ENCODE measurements at places on chromosomes 7 and 10.
A peak's percentile ranks its signal among the peaks of the same experiment; 100 is the strongest.

GRCh38 chr7:129746857-129747529 lies 135.5 kb downstream of the NRF1 start:
- DNase-seq = no peak

DNA sequence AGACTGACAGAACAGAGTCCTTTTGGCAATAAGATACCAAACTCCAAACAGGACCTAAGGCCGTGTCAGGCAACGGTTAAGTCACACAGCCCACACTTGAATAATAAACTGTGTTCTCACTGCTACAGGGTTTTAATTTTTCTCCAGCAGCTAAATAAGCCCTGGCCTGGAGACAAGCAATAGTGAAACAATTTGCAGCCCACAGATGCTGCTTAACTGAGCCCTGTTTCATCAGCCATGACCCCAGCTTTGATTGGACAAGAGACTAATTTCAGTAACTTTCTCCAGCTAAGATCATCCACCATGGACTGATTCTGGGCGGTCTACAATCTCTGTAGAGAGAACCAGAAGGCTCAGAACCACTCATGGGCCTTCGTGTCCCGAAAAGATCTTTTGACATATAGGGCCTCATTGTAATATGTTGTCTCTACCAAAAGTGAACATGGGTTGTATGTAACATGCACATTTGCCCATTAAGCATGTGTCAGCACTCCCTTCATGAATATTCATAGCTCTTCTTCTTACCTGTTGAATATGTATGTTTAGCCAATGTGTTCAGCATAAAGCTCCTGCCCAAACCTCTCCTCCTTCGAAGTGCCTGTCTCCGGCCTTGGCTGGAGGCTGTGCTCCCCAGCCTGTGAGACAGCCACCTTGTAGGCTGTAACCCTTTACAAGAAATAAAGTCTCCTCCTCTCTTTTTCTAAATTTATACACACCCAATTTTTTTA lies 223.1 kb upstream of the AKR1E2 start:
- DNase-seq = no peak

DNA sequence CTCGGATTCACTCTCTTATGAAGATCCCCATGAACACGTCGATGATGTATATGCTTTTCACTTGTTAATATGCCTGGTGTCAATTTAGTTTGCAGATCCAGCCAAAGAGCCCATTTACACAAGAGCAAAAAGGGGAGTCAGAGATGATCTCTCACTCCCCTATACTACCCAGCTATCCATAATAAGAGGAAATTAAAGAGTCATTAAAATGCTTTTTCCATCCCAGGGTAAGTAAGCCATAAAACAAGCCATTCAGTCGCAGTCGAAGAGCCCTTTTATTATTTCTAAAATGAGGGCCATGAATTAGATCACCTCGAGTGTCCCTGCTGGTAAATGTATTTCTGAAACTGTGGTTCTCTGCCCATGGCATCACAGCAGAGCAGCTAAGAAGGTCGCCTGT lies 41.2 kb downstream of the CHCHD3 start:
- no peak for DNase-seq

- DNase-seq = no peak
Measured at GRCh38 chr7:133412942-133413341, 160.1 kb downstream of the EXOC4 start.

DNA sequence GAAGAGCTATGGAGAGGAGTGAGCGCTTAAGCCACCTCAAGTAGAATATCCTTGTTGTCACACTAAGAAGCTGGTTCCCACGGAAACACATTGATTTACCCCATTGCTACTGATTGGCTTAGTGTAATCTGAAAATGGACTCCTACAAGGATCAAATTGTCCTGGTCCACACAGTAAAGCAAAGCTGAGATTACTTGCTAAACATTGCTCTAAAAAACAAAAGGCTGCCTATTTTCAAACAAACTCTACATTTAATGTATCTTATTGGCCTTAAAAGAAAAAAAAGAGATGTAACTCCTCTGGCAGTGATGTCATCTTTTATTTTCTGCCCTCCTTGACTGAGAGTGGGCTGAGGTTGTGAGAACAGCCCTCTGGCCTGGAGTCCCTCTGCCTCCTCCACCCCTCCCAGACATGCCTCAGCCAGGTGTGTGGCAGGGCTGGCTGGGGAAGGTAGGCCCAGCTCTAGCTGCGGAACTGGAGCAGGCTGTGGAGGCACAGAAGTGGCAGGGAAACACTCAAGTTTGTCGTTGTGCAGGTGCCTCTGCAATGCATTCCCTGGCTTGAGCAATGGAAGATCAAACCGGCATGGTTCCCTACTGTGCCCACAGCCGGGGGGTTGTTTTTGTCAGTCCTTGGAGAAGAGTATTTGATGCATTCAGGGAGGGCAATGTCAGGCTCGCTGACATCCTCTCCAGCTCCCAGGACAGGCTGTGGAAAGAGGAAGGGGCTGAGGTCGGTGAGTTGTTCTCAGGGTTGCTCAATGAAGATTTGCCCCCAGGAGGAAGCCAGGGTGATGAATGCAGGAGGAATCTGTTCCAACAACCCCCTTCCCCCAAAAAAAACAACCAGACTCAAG lies 9.1 kb downstream of the KLF6 start:
- DNase-seq = no peak

- DNase-seq = no peak
Measured at GRCh38 chr10:31041011-31041410, 9.3 kb upstream of the ZNF438 start.

DNA sequence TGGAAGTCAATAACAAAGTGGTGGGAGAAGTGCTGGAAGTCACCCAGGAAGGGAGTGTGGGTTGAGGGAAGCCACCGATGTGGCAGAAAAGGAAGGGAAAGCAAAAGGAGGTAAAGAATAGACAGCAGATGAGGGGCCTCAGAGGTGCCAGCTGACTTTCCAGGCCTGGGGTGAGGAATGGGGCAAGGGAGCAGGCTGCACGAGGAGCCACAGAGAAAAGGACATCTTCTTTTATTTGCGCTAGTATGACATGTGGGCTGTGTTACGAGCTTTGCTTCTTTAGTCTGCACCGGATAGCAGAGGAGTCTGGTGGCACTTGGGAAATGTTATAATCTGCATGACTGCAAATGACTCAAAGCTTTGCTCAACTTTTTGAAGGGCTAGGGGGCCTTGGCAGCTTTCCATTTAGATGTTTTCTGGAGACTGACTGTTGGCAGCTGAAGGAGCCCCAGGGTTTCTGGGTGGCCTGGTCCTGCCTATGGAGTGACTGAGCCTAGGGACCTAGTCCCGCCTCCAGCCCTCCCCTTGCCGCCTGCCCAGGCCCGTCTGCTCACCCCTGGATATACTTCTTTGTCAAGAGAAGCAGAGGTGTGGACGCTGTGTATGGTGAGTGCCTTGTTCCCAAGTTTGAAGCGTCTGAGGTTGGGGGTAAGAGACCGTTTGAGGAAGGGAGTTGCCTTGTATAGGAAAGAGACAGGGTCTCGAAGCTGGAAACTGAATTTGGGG lies 5.1 kb downstream of the PRXL2A start:
- no peak for DNase-seq

GRCh38 chr10:109428775-109429491 lies 494.4 kb downstream of the XPNPEP1 start:
- no peak for DNase-seq

GRCh38 chr10:1324903-1325302 lies 268.7 kb downstream of the WDR37 start:
- no peak for DNase-seq

GRCh38 chr10:70296406-70296899 lies 12.6 kb upstream of the NPFFR1 start:
- no peak for DNase-seq

DNA sequence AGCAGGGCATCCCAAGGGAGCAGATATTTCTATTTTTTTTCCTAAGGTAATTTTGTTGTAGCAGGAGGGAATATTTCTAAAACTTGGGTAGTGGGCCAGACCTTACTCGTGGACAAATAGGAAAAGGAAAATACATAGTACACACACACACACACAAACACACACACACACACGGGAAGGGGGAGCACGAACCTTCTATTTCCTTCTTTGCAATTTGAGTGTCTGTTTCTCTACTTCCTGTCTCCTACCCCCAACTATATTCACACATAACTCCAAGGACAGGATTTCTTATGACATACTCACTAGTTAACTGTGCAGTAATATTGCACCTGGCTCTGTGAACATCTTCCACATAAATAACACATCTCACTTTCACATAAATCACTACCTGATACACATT lies 4.4 kb downstream of the LDB1 start:
- DNase-seq = no peak

- DNase-seq = no peak
Measured at GRCh38 chr7:8134089-8134733, 127.8 kb downstream of the ICA1 start.

GRCh38 chr7:945556-946255 lies 8.8 kb downstream of the ADAP1 start:
- no peak for DNase-seq

DNA sequence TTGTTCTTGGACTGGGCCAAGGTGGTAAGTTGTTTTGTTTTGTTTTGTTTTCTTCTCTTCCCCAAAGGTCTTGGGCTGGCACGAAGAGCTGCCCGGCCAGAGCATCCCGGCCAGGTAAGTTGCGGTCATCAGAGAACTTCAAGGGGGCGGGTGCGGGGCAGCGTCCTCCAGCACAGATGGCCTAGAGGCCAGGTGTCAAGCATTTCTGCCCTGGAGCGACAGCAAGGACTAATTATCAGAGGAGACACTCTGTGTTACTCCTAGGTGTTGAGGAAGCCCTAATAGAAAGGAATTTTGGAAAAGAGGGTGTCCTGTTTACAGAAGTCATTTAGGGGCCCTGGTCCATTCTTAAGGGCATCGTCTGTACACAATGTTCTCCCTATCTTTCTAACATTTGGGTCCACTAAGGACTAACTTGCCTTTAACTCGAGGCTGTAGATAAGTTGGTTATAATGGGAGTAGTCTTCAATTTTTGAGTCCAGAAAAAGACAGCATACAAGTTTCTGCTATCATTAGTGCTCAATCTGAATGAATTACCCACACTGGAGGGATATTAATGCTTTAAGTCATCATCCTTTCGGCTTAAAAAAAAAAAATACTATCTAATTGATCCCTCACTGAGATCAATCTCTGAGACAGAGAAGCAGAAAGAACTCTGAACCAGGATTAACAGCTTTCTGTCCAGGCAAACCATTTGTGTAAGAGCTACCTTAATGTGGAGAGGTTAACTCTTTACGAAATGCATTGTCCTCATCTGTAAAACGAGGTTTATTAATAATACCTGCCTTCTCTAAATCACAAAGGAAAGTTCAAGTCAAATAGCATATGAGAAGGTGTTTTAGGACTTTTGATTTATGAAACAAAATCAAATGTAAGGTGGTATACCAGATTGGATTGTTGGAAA lies 1.5 kb downstream of the ITGB8 start:
- DNase-seq = no peak

GRCh38 chr7:54811846-54812254 lies 52.8 kb upstream of the SEC61G start:
- DNase-seq = no peak

GRCh38 chr7:98283127-98283886 lies 1.8 kb downstream of the BRI3 start:
- DNase-seq = no peak

GRCh38 chr10:909831-910230 lies 21.7 kb downstream of the LARP4B start:
- no peak for DNase-seq

GRCh38 chr7:134669845-134670373 lies 23.3 kb downstream of the BPGM start:
- DNase-seq = no peak

- no peak for DNase-seq
Measured at GRCh38 chr7:142356166-142356565, 98.3 kb upstream of the PRSS58 start.

GRCh38 chr7:35714862-35715261 lies 19.9 kb upstream of the HERPUD2 start:
- no peak for DNase-seq

GRCh38 chr7:121430558-121430957 lies 34.5 kb upstream of the FAM3C start:
- no peak for DNase-seq

GRCh38 chr7:10237306-10237705 lies 736.4 kb upstream of the PHF14 start:
- DNase-seq = no peak

- no peak for DNase-seq
Measured at GRCh38 chr10:116011929-116012328, 261.1 kb downstream of the GFRA1 start.

DNA sequence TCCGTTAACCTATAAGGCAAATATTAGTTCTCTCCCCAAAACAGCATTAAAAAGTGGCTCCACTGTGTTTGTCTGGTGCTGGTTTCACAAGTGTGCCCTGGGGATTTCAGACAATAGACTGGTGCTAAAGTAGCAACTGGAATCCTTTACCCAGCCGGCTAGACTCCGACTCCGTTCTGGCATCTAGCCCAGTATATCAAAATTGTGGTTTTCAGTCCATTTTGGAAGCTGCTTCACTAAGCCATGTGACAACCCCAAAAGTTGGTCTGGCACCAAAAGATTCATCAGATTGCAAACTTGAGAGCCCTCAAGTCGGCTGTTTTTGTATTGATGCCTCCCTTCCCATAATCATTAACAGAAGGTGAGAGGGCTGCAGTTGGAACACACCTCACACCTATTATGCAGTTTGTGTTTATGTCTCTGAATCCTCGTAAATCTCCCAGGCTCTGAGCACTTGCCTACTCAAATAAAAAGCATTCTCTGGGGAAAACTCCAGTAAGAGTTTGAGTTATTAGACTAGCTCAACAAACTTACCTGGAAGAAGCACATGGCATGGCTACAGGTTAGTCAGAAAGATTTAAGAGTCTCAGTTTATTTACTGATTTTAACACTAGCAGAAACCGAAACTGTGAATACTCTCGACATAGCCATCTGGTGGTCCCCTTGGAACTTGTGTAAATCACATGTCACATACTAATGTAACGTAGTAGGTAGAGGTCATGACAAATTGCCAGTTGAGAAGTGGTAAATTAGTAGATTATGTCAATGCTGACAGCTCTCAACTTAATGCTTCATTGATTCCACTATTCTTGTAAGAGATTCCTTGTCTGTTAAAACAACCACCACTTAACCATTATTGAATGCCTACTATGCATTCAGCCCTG lies 14.8 kb upstream of the WNT16 start:
- DNase-seq = peak; percentile 82

DNA sequence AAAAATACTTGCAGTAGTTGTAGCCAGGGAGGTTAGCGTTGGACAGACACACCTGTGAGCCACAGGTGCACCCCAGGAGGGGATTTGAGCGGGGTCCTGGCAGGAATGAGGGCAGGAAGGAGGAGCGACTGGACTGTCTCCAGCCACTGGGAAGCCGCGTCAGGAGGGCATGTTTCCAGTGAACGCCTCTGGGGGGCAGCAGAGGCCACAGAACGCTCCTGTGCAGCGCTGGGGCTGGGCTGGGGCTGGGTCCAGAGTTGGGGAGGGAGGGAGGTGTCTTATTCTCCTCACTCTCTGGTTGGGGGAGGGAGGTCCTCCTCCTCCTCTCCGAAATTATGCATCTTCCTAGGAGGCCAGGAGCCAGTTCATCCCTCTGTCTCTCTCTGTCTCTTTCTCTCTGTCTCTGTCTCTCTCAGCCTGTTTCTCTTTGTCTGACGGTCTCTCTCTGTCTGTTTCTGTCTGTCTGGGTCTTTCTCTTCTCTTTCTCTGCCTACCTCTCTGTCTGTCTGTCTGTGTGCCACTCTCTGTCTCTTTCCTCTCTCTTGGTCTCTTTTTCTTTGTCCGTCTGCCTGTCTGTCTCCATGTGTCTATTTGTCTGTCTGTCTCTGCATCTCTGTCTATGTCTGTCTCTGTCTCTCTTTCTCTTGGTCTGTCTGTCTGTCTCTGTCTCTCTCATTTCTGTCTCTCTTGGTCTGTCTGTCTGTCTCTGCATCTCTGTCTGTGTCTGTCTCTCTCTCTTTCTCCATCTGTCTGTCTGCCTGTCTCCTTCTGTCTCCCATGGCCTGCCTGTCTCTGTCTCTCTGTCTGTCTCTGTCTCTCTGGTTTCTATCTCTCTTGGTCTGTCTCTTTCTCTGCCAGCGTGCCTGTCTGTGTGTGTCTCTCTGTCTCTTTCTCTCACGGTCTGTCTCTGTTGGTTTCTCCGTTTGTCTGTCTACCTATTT lies 9.9 kb upstream of the PSMG3 start:
- DNase-seq = peak; percentile 67

Measured in NCI-H1694 (cell line).